Nephron progenitor cell (in vitro differentiated cells): ENCODE measurements at places on chromosomes 11 and 22.

GRCh38 chr22:39496131-39496838 is 5.8 kb upstream of the MIEF1 start:
- DNase-seq: peak; percentile 76

DNA sequence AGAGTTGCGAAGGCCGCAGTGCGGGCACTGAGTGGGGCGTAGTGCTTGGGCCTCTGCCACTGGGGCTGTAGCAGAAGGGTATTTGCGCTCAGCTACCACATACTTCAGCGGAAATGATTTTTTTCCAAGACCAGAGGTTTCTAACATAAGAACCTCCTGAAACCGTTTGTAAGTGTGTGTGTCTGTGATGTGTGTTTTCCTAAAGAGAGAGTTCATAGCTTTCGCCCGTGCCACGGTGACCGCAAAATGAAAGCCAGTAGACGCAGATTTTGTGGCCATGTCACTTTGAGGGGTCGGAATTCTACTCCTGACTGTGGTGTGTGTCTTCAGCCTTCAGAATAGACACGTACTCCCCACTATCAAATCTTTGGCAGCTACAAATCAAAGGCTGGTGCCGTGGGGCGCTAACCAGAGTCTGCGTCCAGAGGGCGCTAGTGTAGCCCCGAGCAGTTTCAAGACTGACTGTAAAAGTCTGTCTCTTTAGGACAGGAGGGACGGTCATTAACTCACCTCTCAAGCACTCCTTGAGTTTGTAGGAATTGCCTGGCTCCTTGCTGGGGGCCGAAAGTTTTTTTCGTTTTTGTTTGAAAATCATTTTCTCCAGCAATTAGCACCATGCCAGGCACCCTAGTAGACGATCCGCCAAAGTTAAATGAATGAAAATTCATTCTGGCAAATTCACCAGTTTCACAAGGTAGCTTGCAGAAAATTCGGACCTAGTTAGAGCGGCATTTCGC is 2.5 kb upstream of the CALCA start:
- DNase-seq: peak; percentile 67

DNA sequence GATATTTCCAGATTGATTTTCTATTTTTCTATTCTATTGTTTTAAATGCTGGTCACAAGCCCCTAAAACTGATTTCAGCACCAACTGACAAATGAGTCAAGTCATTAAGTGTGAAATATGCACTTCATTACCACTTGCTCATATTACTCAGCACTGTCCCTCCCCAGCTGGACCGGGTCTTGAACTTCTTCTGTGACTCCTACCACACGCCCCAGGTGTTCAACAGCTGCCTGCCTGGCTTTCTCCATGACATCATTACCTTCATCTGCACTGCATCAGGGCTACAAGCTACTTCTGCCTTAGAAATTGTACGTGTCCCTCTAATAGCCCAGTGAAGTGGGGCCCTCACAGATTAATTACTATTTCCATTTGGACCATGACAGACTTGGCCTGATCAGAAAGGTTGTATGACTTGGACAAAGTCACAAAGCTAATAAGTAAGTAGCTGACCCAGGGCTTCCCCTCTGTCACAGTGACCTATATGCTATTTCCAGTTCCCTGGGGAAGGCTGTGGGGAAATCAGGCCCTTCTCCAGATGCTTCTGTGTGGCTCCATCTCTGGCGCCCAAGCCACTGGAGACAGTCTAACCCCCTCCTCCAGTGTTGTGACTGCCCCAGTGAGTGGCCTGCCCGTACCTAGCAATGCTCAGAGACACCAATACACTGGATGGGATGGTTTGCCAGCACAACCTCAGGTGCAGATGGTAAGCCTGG is 18.1 kb downstream of the TBC1D10A start:
- DNase-seq: no peak

DNA sequence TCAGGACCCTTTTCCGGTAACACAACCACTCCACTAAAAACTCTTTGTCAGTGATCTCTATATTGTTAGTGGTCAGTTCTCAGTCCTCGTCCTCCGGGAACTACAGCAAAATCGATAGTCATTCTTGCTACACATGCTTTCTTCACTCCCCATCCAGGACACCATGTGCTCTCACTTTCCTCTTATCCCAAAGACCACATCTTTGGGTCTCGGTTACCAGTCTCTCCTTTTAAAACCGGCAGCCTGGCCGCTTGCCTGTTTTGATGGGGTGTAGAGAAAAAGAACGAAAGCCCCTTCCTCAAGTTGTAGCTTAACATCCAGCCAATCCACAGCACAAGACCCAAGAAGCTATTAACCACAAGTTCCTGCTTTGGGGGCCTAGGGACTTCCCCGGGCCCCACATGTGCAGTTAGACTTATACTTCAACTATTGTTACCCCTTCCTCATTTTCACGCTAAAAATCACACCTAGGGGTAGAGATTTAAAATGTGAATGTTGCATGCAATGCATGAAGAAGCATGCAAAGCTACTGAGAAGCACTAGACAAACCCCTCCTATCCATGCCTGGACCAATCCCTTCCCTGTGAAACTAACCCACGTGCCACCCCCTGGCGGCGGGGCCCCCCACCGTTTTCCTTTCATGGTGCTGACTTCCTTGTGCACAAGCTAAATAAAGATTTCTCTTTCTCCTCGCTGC is 1.5 kb upstream of the TOLLIP start:
- DNase-seq: no peak

GRCh38 chr11:74634537-74634936 is 42.2 kb downstream of the POLD3 start:
- DNase-seq: no peak

DNA sequence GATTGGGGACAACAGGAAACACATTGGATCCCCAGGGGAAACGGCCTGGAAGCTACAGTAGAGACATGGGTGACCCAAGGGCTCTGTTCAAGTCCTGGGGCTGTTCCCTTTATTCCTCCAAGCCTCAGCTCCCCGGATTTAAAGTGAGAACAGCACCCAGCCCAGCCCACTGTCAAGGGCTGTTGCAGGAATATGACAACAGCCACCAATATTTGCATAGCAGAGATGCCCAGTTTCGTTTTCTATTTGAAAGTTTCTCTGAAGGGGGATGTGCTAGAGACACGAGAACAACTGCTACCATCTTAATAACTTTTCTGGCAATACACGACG is 81.1 kb upstream of the WNT7B start:
- no peak for DNase-seq

DNA sequence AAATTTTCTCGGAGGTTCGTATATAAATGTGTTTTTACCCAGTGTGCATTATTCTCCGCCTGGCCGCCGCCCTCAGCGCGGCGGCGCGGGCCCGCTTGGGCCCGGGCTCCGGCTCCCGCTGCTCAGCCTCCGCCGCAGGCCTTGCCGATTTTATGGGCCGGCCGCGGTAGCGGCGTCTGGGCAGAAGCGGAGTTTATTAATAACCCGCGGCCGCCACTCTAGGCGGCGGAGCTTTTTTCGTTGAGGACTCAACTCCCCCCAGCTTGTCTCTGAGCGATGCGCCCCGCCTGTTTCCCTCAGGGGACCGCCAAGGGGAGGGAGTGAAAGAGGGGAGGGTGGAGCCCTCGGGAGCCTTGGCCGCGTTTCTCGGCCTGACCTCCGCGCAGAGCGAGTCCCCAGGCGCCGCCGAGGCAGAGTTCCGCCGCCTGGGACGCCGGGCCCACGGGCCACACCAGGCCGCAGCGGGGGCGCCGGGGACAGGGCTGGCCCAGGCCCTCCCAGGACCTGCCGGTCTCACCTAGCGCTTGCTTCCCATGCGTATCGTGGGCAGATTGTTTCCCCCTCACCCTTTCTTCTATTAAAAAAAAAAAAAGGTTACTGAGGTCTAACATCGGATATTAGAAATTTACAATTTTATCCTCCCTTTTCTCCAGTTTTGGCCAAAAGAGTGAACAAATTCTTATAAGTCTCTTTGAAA is 399 bp downstream of the ZNF143 start:
- peak; percentile 78 for DNase-seq

- DNase-seq: peak; percentile 55
Measured at GRCh38 chr11:1435820-1436467, 46.2 kb downstream of the BRSK2 start.

GRCh38 chr11:78374917-78375316 is 42.7 kb downstream of the GAB2 start:
- DNase-seq: no peak

DNA sequence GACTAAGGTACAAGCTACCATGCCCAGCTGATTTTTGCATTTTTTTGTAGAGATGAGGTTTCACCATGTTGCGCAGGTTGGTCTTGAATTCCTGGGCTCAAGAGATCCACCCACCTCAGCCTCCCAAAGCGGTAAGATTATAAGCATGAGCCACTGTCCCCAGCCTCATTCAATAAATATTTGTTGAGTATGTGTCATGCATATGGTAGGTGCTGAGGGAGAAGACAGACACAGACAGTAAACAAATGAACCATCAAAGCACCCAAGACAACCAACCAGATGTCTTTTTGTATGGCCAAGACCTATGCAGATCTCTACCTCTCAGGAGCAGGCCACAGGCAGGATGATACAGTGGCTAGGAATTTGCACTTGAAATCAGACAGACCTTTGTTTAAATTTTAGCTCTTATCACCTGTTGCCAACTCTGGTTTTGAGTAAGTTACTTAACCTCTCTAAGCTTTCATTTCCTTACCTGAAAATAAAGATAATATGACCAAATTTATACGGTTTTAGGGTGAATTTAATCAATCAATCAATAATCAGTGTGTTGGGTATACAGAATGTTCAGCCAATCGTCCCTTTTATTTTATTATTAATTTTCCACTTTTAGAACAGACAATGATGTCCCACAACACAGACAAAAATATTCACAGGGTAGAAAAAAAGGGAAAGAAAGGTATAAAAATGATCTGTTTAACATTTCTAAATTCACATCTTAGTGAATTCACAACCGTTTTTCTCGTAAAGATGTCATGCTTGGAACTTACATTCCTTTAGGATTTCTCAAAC is 128.2 kb downstream of the SGSM3 start:
- DNase-seq: no peak

DNA sequence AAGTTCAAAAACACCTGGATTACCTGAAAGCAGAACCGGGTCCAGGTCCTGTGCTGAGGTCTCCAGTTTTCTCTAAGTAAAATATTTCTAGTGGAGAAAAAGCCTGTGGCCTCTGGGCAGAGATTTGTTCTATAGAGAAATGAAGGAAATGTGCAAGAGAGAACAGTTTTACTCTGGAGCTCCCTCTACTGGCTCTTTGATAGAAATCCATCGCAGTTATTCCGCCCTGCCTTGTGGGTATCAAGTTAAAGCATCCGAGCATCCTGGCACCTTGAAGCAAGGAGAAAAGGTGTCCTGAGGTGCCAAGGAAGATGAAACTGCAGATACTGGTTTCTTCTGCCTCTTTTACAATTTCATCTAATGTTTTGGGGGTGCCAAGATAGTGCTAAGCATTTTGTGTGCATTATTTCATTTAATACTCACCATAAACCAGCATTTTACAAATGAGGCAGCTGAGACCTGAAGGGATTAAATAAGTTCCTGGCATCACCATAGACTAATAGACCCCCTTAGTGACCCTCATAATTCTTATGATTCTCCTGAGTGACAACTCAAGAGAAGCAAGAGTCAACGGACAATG is 113.1 kb upstream of the HSD17B12 start:
- no peak for DNase-seq

DNA sequence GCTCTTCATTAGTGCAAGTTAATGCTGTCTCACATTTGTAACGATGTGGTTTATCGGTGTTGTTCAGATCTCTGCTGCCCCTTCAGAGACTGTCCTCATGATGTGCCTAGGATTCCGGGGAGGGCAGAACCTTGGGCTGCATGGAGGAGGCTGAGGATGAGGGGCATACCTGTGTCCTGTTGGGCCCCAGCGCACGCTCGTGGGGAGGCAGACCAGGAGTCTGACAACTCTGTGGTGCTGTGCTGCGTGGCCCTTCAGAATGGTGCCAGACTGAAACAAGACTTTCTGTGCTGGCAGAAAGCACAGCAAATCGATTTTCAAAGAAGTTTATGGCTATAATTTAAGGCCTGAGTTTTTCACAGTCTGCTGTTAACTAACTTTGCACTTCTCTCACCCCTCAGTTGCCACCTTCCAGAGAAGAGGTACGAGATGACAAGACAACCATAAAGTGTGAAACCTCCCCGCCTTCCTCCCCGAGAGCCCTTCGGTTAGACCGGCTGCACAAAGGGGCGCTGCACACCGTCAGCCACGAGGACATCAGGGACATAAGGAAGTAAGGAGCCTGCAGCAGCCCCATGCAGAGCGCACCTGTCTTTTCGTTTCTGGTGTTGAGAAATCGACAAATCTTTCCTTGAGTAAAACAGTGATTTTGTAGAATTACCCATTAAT is 44.3 kb upstream of the CTTN start:
- DNase-seq: no peak

DNA sequence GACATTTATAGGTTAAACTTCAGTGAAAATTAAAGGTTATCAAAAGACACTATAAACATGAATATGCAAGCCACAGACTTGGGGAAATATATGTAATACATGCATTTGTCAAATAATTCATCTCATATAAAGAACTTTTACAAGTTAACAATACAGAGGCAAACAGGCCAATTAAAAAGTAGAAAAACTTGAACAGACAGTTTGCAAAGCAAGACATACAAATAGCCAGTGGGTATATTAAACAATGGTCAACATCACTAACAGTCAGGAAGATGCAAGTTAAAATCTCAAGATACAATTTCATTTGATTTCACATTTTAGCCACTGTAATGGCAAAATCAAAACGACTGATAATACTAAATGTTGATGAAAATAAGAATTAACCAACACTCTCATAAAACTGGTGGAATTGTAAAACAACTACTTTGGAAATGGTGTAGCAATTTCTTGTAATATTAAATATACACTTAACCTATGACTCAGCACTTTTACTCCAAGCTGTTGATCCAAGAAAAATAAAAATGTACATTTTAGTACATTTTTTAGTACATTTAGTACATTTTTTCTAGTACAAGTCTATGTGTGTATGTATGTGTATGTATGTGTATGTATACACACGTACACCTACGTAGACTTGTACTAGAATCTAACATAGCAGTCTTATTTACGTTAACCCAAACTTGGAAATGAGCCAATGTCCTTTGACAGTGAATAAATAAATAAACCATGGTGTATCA is 62.8 kb downstream of the LRRC74B start:
- DNase-seq: no peak

- DNase-seq: no peak
Measured at GRCh38 chr11:14029971-14030920, 67.7 kb downstream of the SPON1 start.

DNA sequence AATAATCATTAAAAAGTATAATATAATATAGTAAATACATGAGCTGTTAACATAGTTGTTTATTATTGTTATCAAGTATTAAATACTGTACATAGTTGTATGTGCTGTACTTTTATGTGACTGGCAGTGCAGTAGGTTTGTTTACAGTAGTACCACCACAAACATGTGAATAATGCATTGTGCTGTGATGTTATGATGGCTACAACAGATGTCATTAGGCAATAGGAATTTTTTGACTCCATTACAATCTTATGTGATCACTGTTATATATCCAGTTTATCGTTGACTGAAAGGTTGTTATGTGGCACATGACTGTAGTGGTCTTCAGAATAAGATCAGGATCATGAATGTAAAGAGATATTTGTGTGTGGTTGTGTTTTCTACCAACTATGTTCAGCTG is 577.8 kb downstream of the JRKL start:
- no peak for DNase-seq

- DNase-seq: no peak
Measured at GRCh38 chr11:114367244-114367957, 32.9 kb downstream of the C11orf71 start.

- DNase-seq: no peak
Measured at GRCh38 chr11:126480015-126480409, 124.5 kb downstream of the ST3GAL4 start.
